ENCODE measurements at places on chromosomes 2 and 18. TPM values are rescaled to one million over a fixed set of nuclear protein-coding genes. Genes with fewer than 3 reads are reported as not detected.
A peak's percentile ranks its signal among the peaks of the same experiment; 100 is the strongest.

DNA sequence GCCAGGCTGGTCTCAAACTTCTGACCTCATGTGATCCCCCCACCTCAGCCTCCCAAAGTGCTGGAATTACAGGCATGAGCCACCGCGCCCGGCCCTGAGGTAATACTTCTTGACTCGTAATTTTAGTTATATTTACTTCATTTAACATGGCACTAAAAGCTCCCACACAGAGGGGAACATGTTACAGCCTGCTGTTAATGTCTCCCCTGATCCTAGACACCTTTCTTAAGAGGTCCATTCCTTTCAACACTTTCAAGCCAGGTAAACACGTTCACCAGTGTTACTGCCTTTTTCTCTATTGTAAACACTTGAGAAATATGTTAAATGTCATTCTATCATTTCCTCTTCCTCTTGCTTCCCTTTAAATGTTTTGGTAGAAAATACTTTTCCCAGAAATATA, 161.4 kb downstream of the METTL4 start:
- no peak for DNase-seq

DNA sequence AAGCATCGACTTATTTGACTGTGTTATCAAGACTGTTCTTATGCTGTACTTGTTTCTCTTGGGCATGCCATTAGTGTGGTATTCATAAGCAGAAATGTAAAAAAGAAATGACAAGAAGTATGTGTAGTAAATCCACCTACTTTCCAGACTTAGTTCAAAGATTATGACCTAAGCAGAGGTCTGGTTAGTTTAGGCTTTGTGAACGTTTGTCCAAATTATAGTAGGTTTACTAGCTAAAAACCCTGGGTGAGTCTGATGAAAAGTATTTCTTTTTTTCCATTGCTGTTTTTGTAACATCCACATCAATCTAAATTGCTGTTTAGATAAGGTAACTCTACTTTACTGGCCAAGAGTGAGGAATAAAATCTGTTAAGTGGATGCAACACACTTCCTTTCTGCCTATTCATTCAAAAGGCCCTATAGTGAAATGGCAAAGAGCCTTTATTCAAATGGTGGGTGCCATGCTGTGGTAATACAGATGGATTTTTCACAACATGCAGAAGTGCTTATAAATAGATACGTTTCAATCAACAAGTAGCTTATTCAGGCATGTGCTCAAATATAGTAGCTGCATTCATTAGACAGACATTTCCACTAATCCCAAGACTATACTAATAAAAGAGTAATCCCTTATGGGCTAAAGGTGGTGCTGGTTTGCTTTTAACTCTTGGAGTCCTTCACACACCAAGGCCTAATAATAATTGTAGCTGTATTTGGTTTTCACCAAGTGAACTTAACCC, 122.5 kb upstream of the LTBP1 start:
- no peak for DNase-seq

Gene STARD6
- polyA plus RNA-seq = not detected

DNA sequence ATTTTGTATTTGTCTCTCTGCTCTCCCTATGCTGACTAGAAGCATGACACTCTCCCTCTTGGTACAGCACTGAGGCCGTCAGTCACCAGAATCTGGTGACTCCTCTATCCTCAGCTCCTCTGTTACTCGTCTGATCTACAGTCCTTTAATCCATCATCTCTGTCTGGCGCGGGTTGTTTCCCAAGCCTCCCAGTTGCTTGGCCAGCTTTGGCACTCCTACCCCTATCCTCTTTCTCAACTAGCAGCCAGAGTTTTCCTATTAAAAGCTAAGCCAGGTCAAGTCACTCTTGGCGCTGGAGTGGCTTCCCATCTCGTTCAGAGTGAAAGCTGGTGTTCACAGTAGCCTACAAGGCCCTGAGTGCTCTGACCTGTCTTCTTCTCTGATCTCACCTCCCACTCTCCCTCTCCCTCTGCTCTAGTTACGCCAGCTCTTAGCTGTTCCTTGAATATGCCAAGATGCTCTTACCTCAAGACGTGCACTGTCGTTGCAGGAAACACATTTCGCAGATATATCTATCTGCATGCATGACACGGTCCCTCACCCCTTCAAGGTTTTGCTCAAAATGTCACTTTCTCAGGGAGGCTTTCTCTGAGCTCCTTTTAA, 41.8 kb upstream of the PSME4 start:
- no peak for DNase-seq

Gene ACADL
- not detected for polyA plus RNA-seq

Gene PROKR1
- polyA plus RNA-seq = not detected

Gene RTP5
- polyA plus RNA-seq = not detected

DNA sequence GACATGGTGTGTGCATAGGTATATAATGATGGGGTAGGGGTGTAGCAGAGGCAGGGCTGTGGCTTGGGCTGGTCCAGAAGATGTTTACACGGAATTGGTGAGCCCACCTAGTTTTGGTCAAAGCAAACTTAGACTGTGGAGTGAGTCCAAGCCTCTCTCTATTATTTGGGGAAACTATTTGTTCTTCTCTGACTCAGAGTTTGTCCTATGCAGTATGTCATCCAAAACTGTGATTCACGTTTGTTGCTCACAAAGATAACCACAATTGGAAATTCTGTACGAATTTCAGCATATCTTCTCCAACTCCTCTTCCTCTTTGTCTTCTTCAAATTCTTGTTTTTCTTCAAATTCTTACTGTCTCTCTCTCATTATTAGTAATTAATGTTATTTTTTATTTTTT, 292.9 kb downstream of the XIRP2 start:
- peak; percentile 5 for DNase-seq

GRCh38 chr2:240443891-240444301, 8.4 kb downstream of the GPC1 start:
- DNase-seq = no peak

DNA sequence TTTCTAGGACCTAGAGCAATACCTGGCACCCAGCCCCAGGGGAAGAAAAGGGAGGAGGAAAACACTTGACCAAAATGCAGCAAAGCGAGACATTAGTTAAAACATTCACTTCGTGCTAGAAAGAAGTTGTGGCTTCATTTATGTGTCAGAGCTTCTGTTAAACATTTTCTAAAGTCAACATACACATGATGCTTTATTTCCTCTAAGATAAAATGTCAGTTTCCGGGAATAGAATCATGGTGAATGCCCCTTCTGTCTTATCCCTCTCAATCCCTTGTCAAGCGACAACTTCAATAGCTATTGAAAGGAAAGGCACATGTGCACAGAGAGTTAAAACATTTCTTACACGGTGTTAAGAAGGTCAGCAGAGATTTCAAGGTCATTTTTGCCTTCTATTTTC, 404.6 kb upstream of the CWC22 start:
- DNase-seq = no peak

DNA sequence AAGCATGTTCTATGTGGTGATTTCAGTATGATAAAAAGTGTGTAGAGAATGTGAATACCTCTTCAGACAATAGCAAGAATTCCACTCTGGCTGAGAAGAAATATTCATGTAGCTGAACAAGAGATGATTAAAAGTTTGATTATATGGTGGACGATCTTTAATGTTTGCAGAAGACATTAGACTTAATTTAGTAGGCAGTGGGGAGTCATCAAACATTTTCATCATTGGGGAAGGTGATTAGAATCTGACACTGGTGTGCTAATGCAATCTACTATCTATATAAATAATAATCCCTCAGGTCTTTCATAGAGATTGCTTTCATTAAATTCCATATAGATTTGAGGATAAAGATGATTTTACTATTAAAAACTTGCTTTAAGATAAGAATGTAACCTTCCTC, 761.0 kb downstream of the SOCS6 start:
- no peak for DNase-seq

DNA sequence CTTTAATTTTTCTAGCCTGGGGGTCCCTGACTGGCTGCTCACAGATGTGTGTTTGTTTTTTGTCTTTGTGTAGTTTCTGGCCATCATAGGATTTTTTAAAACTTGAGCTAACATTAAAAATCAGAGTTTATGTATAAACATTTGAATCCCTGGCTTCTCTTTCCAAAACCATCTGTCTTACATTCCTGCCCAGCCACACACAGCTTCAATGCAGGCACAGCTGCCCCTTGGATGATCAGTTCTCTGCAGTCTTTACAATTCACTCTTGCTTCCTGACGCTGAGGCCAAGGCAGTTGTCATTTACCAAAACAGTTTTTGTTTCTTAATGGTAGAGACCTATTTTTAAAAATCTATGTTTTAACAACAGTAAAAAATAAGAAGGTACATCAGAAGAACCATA, 169.2 kb upstream of the LRRTM1 start:
- DNase-seq = no peak

Data from A549 (cell line).